ENCODE measurements at places on chromosomes 4 and X.

DNA sequence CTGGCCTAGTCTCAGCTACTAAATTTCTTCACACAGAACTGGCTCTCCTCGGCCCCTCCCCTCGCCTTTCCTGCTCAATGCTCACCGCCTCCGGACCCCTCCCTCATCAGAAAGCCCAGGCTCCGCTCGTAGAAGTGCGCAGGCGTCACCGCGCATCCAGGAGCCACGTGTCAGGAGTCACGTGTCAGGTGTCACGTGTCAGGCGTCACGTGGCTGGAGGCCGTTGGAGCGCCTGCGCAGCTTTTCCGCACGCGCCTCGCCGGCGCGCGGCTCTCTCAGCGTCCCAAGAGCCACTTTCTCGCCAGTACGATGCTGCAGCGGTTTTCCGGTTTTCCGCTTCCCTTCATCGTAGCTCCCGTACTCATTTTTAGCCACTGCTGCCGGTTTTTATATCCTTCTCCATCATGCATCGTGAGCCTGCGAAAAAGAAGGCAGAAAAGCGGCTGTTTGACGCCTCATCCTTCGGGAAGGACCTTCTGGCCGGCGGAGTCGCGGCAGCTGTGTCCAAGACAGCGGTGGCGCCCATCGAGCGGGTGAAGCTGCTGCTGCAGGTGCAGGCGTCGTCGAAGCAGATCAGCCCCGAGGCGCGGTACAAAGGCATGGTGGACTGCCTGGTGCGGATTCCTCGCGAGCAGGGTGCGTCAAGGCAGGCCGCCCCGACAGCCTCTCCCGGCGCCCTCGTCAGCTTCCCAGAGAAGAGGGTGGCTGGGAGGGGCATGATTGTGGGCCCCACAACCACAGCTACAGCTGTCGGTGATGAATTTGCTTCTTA, at the start of gene SLC25A31:
Gene SLC25A31, plus strand, starts transcription at position 259 of the 772 bp plus-strand sequence. Its CDS starts 146 bp downstream, at position 405.
- no peak within 1 kb of the TSS for H3K27ac ChIP-seq
- DNase-seq = no peak
- no peaks in the 10 kb centered on the region for H3K4me1 ChIP-seq
- H3K4me3 ChIP-seq = no peak within 1 kb of the TSS
- H3K27me3 ChIP-seq = no peaks in the 10 kb centered on the region

GRCh38 chr4:14095831-14096230, 468.3 kb upstream of the BOD1L1 start:
- H3K36me3 ChIP-seq = no peaks in the 10 kb centered on the region
- H3K4me3 ChIP-seq = no peak overlapping the region

DNA sequence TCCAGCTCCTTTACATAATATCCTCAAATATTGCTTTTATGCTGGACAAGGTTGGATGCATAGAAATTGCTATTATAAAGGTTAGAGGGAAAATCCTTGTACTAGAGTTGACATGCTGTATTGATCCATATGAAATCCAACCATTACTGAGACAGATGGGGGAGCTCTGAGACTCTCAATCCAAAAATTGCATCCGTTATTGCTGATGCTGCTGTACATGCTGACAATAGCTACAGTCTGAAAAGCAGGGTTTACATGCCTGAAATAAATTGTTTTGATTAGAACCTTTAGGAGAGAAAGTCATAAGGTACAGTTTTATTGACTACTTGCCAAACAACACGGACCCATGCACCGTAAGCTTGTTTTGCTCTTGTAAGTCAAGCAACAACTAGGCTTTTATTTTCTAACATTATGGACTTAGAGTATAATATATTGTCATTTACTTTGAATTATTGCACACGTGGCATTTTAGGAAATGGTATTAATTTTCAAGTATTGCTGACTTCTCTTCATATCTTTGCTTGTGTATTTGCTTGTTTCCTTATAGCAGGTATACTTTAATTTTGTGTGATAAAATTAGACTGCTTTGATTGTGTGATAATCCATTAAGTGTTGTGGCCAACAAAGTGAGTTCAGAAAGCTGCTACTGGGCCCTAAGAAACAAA, 1365.2 kb downstream of the STIM2 start:
- H3K36me3 ChIP-seq = no peaks in the 10 kb centered on the region
- H3K4me3 ChIP-seq = no peak overlapping the region
- H3K27ac ChIP-seq = no peak overlapping the region

DNA sequence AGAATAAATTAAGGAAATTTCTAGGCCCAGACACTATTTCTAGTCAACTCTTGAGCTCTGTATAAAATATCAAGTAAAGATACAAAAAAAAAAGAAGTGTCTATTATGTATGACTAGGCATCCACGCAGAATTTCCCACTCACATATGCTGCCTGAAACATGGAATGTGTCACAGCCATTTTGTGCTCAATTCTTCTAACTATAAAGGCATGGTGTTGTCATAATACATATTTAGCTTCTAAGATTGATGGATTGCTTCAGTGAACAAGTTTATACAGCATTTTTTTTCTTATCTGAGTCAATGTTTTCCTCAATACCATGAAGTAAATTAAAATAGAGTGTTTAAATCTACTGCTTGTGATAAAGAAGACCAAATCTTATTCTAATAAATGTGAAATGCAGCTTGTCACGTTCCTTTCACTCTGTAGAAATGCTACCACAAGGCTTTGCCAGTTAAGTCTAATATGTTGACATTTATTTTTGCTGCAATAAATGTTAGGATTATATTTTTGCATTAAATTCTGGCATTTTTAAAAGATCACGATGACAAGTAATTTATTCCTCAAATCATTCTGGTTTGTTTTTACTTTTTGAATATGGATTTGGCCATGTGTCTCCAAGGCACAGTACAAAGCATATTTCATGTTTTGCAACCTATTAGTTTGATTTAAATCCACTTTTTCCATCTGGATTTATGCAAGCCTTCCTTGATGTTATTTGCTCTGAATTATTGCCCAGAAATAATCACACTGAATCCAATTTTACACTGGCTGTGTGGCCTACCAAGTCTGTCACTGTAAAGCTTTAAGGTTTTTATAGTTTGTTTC, 1829.0 kb upstream of the PCDH7 start:
- no peaks in the 10 kb centered on the region for H3K4me1 ChIP-seq
- H3K36me3 ChIP-seq = no peaks in the 10 kb centered on the region
- no peak overlapping the region for H3K4me3 ChIP-seq
- DNase-seq = no peak

DNA sequence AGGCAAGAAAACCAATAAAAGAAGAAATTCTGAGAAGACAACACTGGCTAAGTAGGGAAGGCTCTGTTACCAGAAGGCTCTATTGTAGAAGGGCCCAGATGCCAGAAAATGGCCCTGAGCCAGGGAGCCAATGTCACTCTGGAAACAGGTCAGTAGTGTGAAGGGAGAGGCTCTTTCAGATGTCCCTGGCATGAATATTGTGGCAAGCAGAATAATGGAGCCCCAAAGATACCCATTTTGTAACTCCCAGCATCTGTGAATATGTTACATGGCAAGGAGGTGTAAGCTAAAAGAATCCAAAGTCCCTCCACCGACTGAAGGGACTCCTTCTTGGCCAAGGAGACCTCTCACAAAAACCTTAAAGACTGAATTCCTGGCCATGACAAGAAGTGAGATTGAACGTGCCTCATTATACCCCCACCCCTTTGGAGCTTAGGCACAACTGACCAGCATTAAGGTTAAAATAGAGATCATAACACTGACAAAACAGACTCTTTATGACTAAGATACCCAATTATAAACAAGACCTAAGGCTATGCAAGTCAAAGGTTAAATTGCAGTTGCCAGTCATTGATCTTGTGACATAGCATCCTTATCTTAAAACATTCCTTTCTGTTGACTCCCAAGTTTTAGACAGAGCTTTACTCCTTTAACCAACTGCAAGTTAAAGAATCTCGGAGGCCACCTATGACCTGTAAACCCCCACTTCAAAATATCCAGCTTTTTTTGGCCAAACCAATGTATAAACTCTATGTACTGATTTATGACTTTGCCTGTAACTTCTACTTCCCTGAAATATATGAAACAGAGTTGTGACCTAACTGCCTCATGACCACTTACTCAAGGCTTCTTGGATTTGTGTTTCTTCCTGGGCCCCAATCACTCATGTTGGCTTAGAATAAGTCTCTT, 42.2 kb upstream of the SMIM10 start:
- no peak for DNase-seq
- H3K4me3 ChIP-seq = no peak overlapping the region
- no peak overlapping the region for H3K27ac ChIP-seq
- no peaks in the 10 kb centered on the region for H3K36me3 ChIP-seq
- no peaks in the 10 kb centered on the region for H3K27me3 ChIP-seq

GRCh38 chr4:121953860-121954259, 2.0 kb upstream of the TRPC3 start:
- no peak overlapping the region for H3K27ac ChIP-seq
- peaks cover 21% of the 10 kb centered on the region for H3K4me1 ChIP-seq
- no peak overlapping the region for H3K4me3 ChIP-seq

- peak overlapping the region; percentile 76 for H3K4me3 ChIP-seq
- H3K27ac ChIP-seq = no peak overlapping the region
- peaks cover 15% of the 10 kb centered on the region for H3K4me1 ChIP-seq
- H3K27me3 ChIP-seq = no peaks in the 10 kb centered on the region
- H3K36me3 ChIP-seq = peaks cover 22% of the 10 kb centered on the region
Observed at GRCh38 chrX:48523682-48524081, 2.1 kb downstream of the EBP start.

GRCh38 chrX:8067754-8068462, 103.2 kb downstream of the VCX2 start:
- no peak for DNase-seq
- H3K27ac ChIP-seq = no peak overlapping the region
- peaks cover 5% of the 10 kb centered on the region for H3K27me3 ChIP-seq
- no peaks in the 10 kb centered on the region for H3K36me3 ChIP-seq
- peaks cover 12% of the 10 kb centered on the region for H3K4me1 ChIP-seq

GRCh38 chr4:181345931-181346330, 897.3 kb upstream of the TENM3 start:
- H3K4me1 ChIP-seq = peaks cover 12% of the 10 kb centered on the region
- peaks cover 5% of the 10 kb centered on the region for H3K36me3 ChIP-seq
- DNase-seq = no peak
- no peaks in the 10 kb centered on the region for H3K27me3 ChIP-seq

GRCh38 chr4:123564758-123565346, 168.3 kb downstream of the SPRY1 start:
- peaks cover 25% of the 10 kb centered on the region for H3K4me1 ChIP-seq
- H3K27me3 ChIP-seq = no peaks in the 10 kb centered on the region
- H3K4me3 ChIP-seq = no peak overlapping the region
- H3K27ac ChIP-seq = no peak overlapping the region
- peak; percentile 16 for DNase-seq

DNA sequence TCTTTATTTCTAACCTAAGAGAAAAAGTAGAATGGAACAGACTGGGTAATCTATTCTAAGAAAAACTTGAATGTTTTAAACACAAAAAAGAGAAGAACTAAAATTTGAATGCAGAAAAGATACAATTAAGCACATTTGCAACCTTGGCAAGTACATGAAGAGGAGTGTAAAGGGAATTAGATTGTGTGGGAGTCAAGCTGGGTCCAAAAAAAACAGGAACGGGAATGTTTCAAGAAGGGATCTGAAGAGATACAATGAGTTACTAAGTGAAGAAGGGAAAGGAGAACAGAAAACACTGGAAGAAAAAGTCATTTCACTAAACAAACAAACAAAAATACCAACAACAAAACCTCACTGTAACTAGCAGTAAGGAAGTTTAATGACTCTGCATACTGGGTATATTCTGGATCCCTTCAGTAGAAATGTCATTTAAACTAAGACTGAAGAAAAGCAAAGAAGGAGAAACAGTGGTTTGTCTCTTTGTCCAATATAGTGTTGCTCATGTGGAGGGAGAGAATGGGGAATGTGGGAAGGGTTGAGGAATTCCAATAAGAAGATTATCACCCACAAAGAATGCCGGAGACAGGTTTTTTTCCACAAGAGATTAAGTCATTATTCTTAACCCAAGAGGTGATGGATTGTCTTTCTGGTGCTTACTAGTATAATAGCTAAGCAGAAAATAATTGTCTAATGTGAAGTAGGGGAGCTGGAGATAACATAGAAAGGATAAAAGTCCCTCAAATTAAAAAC, 50.4 kb upstream of the PTPN13 start:
- peak overlapping the region; percentile 54 for H3K27ac ChIP-seq
- DNase-seq = no peak
- H3K4me3 ChIP-seq = no peak overlapping the region
- peaks cover 22% of the 10 kb centered on the region for H3K36me3 ChIP-seq
- H3K27me3 ChIP-seq = peaks cover 3% of the 10 kb centered on the region

GRCh38 chrX:109822861-109823260, 89.8 kb upstream of the ACSL4 start:
- H3K27me3 ChIP-seq = peaks cover 4% of the 10 kb centered on the region
- peak overlapping the region; percentile 39 for H3K27ac ChIP-seq
- H3K4me1 ChIP-seq = peaks cover 57% of the 10 kb centered on the region
- H3K4me3 ChIP-seq = no peak overlapping the region
- no peak for DNase-seq

- DNase-seq = no peak
- no peaks in the 10 kb centered on the region for H3K27me3 ChIP-seq
- H3K36me3 ChIP-seq = no peaks in the 10 kb centered on the region
Observed at GRCh38 chr4:114479595-114479994, 119.0 kb upstream of the UGT8 start.

GRCh38 chr4:115515772-115516171, 402.4 kb upstream of the NDST4 start:
- no peaks in the 10 kb centered on the region for H3K4me1 ChIP-seq
- H3K4me3 ChIP-seq = no peak overlapping the region
- no peaks in the 10 kb centered on the region for H3K27me3 ChIP-seq
- H3K36me3 ChIP-seq = no peaks in the 10 kb centered on the region
- no peak overlapping the region for H3K27ac ChIP-seq

Measured in nephron progenitor cell (in vitro differentiated cells).